ENCODE measurements at places on chromosomes 7 and 10. TPM values are rescaled to one million over a fixed set of nuclear protein-coding genes. Genes with fewer than 3 reads are reported as not detected.

- DNase-seq: no peak
- no peak overlapping the region for H3K27ac ChIP-seq
- no peaks in the 10 kb centered on the region for H3K4me1 ChIP-seq
- no peaks in the 10 kb centered on the region for H3K27me3 ChIP-seq
- H3K4me3 ChIP-seq: no peak overlapping the region
Measured at GRCh38 chr7:6630007-6630849, 6.9 kb upstream of the ZNF316 start.

DNA sequence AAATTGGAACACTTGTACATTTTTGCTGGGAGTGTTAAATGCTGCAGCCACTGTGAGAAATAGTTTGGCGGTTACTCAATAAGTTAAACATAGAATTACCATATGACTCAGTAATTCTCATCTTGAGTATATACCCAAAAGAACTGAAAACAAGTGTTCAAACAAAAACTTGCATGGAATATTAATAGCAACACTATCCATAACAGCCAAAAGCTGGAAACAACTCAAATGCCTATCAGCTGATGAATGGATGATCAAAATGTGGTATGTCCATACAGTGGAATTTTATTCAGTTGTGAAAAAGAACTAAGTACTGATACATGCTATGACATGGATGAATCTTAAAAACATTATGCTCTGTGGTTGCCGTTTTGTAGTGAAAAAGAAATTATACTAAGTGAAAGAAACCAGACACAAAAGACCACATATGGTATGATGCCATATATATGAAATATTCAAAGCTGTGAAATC, 63.0 kb upstream of the SP4 start:
- no peaks in the 10 kb centered on the region for H3K4me1 ChIP-seq
- H3K36me3 ChIP-seq: no peaks in the 10 kb centered on the region
- no peaks in the 10 kb centered on the region for H3K27me3 ChIP-seq

GRCh38 chr10:15419279-15419874, 48.3 kb upstream of the FAM171A1 start:
- no peaks in the 10 kb centered on the region for H3K27me3 ChIP-seq
- DNase-seq: no peak
- no peaks in the 10 kb centered on the region for H3K4me1 ChIP-seq
- no peak overlapping the region for H3K27ac ChIP-seq
- H3K36me3 ChIP-seq: no peaks in the 10 kb centered on the region
- H3K4me3 ChIP-seq: no peak overlapping the region

Gene TMEM184A
- total RNA-seq: not detected

- H3K4me3 ChIP-seq: no peak overlapping the region
- no peaks in the 10 kb centered on the region for H3K27me3 ChIP-seq
- no peak for DNase-seq
- H3K36me3 ChIP-seq: no peaks in the 10 kb centered on the region
Measured at GRCh38 chr10:70661623-70662361, 10.5 kb upstream of the ADAMTS14 start.

Gene CLCN1
- total RNA-seq: not detected

- no peak overlapping the region for H3K27ac ChIP-seq
- DNase-seq: no peak
- H3K36me3 ChIP-seq: no peaks in the 10 kb centered on the region
- H3K27me3 ChIP-seq: peaks cover 17% of the 10 kb centered on the region
- H3K4me1 ChIP-seq: no peaks in the 10 kb centered on the region
Measured at GRCh38 chr7:44150966-44151941, 10.1 kb upstream of the MYL7 start.

- no peaks in the 10 kb centered on the region for H3K36me3 ChIP-seq
- DNase-seq: no peak
- no peak overlapping the region for H3K27ac ChIP-seq
- H3K4me1 ChIP-seq: no peaks in the 10 kb centered on the region
Measured at GRCh38 chr7:141208539-141208938, 134.7 kb downstream of the TMEM178B start.

GRCh38 chr10:101450277-101451080, 96.5 kb downstream of the BTRC start:
- no peak overlapping the region for H3K4me3 ChIP-seq
- H3K27me3 ChIP-seq: no peaks in the 10 kb centered on the region
- H3K4me1 ChIP-seq: no peaks in the 10 kb centered on the region
- no peak for DNase-seq
- no peaks in the 10 kb centered on the region for H3K36me3 ChIP-seq

Measured in T-cell (primary cell).